Stimulated activated naive B cell treated with anti-CD40 and anti-IgM and Interleukin-4, amounts not matched to agents 10 μg/mL and 1 μg/mL and 100 μg/mL, for 72 hours (primary cell): ENCODE measurements at places on chromosomes 6 and 20.
A peak's percentile ranks its signal among the peaks of the same experiment; 100 is the strongest.

- no peaks in the 10 kb centered on the region for H3K27me3 ChIP-seq
- no peak overlapping the region for H3K4me3 ChIP-seq
- no peak overlapping the region for H3K27ac ChIP-seq
Observed at GRCh38 chr6:113339209-113339608, 517.9 kb upstream of the MARCKS start.

DNA sequence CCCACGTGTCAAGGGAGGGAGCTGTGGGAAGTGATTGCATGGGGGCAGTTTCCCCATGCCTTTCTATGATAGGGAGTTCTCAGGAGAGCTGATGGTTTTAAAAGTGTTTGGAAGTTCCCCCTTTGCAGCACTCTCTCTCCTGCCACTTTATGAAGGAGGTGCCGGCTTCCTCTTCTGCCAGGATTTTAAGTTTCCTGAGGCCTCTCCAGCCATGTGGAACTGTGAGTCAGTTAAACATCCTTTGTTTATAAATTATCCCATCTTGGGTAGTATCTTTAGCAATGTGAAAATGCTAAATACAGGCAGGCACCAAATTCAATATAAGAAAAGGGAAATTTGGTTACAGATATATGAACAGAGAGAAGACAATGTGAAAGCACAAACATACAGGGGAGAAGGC is 96.4 kb upstream of the EPHA7 start:
- no peaks in the 10 kb centered on the region for H3K27me3 ChIP-seq
- H3K27ac ChIP-seq: no peak overlapping the region
- no peak for DNase-seq
- H3K36me3 ChIP-seq: no peaks in the 10 kb centered on the region

DNA sequence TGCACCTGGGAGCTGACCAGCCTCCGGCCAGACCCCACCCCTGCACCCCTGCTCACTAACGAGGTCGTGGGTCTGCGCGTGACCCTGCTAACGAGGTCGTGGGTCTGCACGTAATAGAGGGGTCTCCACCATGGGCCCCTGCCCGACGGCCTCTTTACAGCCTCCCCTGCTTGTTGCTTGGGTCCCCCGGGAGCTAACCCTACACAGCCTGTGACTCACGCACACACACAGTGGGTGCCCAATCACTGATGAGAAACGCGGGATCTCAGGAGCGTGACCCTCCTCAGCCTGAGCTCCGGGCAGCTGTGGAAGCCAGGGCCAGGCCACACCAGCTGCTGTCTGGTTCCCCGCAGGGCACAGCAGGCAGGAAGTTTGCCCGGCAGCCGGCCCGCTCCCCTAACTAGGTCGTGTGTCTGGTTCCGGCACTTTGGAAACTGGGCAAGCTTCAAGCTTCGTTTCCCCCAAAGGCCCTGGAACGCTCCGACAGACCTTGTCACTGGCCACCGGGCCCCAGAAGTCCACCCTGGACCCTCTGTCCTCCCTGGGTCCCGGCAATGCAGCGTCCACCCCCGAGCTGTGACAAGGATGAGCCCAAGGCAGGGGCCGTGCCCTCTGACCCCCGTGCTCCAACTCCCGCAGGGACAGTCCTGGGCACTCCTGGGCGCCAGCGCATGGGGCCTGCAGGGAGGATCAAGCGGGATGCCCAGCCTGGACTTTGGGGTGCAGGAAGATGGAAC is 767 bp downstream of the PTK6 start:
- H3K4me1 ChIP-seq: peaks cover 42% of the 10 kb centered on the region
- no peaks in the 10 kb centered on the region for H3K27me3 ChIP-seq
- peak overlapping the region; percentile 83 for H3K4me3 ChIP-seq
- DNase-seq: no peak

- no peak for DNase-seq
- H3K4me1 ChIP-seq: no peaks in the 10 kb centered on the region
- no peak overlapping the region for H3K27ac ChIP-seq
- no peak overlapping the region for H3K4me3 ChIP-seq
- peaks cover 9% of the 10 kb centered on the region for H3K36me3 ChIP-seq
Observed at GRCh38 chr20:53445932-53446331, 147.7 kb downstream of the ZNF217 start.

DNA sequence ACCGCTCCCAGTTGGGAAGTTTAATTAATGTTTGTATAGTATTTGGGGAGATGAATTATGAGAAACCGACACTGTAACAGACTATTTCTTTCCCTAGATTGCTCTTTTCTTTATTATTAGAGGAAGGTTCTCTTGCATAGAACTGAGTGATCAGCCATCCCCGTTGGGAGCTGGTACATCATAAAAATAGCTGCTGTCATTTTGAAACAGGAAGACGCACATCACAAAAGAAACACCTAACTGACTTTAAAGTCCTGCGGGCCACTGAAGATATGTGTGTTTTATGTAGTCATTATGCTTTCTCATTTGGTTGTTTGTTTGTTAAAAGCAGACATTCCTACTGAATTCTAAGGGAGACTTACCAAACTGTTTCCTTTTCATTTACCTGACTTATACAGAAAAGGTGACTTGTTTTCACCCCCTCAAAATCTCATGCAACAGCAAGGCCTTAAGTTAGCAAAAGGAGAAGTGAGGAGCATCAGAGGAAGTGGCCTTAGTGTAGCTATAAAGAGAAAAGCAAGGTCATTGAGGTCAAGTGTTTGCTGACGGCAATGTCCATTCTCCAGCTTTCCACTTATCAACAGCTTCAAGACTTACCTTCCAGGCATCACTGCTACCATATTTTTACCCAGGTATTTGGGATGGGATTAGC is 91.0 kb downstream of the PKHD1 start:
- H3K36me3 ChIP-seq: no peaks in the 10 kb centered on the region
- H3K4me3 ChIP-seq: peak overlapping the region; percentile 27
- H3K27ac ChIP-seq: peak overlapping the region; percentile 74
- peaks cover 6% of the 10 kb centered on the region for H3K4me1 ChIP-seq

DNA sequence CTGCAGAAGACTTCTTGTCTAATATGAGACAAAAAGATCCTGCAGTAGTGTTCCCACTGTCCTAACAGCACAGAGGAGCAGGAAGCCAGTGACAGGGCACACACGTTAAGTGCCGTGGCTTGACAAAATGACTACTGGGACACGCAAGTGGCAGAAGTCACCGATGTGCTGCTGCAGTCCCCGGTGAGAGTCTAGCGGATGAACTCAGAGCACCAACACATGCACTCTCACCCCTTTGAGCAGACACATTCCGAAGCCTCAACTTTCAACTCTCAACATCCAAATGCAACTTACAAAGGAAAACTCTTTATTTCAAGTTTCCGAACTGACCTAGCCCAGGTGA is 898 bp downstream of the LAMA4 start:
- DNase-seq: no peak
- H3K27ac ChIP-seq: no peak overlapping the region
- H3K4me1 ChIP-seq: peaks cover 14% of the 10 kb centered on the region
- H3K36me3 ChIP-seq: no peaks in the 10 kb centered on the region

GRCh38 chr6:39931607-39932006 is 2.7 kb downstream of the MOCS1 start:
- no peak for DNase-seq
- no peaks in the 10 kb centered on the region for H3K36me3 ChIP-seq
- H3K4me1 ChIP-seq: peaks cover 2% of the 10 kb centered on the region
- H3K4me3 ChIP-seq: no peak overlapping the region

- no peak overlapping the region for H3K27ac ChIP-seq
- peaks cover 34% of the 10 kb centered on the region for H3K36me3 ChIP-seq
- H3K27me3 ChIP-seq: no peaks in the 10 kb centered on the region
- DNase-seq: no peak
- peaks cover 28% of the 10 kb centered on the region for H3K4me1 ChIP-seq
- H3K4me3 ChIP-seq: no peak overlapping the region
Observed at GRCh38 chr20:16313917-16314316, 259.3 kb downstream of the KIF16B start.
